ENCODE measurements at places on chromosomes 6 and 20. TPM values are rescaled to one million over a fixed set of nuclear protein-coding genes. Genes with fewer than 3 reads are reported as not detected.

DNA sequence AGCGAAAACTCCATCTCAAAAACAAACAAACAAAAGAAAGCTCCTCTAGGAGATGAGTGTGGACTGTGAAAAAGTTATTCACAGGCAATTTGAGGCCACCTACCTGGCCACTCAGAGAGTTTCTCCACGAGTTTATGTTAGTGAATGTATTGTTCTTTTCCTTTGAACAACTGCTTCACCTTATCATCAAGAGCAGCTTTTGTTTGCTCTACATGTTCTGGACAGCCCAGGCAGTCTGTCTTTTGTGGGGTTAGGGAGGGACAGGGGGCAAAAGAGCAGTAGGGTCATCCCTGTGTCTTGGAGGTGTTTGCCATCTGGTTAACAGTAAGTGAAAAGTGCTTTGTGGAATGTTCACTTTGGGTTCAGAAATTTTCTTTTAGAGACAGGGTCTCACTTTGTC, 8.0 kb downstream of the CASS4 start:
- DNase-seq, result no peak

- DNase-seq, result no peak
Measured at GRCh38 chr20:37343212-37343993, 2.5 kb upstream of the SRC start.

- DNase-seq, result no peak
Measured at GRCh38 chr6:4936681-4937041, 67.2 kb downstream of the RPP40 start.

DNA sequence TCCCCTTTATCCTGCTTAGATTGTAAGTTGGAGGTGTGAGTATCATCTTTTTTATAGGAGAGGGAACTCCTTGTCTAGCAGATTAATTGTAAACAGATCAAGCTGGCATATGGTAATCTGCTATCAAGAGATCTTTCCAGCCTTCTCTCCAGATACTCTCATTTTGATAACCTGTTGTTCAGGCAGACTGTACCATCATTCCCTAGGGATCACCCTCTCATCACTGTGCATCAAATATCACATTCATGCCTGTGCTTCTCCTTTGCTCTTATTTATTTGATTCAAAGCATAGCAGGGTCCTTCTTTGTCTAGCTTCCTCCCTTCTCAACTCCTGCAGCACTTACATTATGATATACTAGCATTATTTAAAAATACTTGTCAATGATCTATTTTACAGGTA, 73.8 kb downstream of the LRRC1 start:
- no peak for DNase-seq

- no peak for DNase-seq
Measured at GRCh38 chr6:11718463-11718862, 60.1 kb downstream of the ADTRP start.

- DNase-seq, result peak; percentile 7
Measured at GRCh38 chr6:74075323-74075722, 379.3 kb downstream of the CD109 start.

DNA sequence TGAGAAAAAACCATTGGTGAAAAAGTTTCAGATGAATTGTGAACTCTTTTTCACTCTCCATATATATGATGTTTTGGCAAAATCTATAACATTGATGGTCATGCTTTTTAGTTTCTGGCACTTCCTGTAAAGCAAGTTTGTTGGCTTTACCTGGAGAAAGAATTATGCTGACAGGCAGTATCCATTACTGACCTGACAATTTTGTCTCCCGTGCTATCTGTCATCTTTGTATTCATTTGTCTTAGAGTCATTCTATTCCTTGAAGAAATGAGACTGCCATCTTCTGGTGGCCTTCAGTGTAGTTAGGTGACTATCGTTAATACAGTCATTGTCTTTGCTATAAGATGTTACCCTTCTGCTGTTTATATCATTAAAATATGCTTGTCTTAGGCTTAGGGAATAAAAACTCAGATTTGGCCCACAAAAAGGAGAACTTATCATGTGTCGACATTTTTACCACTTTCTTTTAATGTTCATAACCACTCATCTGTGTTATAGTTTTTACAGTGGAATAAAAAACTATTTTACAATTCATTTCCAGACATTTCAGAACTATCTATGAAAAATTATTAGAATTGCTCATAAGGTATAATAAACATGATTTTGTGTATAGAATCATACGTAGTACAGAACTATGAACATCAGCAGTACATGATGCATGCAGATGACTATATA, 707.0 kb downstream of the EPM2A start:
- no peak for DNase-seq

DNA sequence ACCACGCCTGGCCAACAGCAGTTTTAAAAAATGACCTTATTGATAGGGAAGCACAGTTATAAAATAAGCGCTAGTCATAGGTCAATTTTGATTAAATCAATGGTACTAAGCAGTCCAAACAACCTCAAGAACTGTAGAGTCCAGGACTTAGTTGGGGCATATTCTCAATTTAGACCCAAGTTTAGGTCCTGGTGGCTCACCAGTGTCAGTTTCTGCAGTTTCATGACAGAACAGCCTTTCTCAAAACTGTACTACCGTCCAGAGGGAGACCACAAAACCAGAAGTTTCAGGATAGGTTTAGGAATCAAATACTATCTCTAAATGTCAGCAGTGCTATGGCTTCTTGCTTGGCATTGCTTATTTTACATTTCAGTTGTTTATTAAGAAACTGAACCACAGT, 39.1 kb downstream of the LHFPL5 start:
- no peak for DNase-seq

DNA sequence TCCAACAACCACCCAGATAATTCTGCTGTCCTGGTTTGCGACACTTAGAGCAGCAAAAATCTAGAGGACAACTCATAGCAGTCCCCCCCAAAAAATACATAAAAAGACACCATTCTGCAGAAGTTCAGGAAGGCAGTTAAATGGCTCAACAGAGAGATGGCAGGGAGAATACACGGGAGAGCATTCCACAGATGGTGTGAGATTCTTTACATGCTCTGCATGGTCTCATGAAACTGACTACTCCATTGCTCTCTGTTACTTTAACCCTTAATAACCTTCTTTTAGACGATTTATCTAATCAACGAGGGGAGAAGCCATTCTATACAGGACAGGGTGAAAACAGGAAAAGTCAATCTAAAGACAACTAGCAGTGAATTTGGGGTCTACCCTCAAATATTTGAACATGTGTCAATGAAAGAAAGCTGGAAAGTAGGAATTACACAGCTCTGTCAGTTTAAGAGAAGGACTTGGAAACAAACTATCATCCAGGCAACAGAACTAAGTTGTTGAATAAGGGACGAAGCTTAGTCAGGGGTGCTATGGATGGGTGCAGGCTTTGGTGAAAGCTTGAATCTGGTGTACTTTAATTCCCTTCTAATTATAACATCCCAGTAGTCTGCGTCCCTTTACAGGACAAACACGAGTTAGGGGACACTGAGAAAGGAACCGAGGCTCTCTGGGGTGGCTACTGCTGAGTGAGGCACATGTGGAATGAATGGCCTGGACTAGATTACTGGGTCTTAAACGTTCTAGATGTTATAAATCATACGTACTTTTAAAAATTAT, 5.1 kb downstream of the PERP start:
- DNase-seq, result no peak

DNA sequence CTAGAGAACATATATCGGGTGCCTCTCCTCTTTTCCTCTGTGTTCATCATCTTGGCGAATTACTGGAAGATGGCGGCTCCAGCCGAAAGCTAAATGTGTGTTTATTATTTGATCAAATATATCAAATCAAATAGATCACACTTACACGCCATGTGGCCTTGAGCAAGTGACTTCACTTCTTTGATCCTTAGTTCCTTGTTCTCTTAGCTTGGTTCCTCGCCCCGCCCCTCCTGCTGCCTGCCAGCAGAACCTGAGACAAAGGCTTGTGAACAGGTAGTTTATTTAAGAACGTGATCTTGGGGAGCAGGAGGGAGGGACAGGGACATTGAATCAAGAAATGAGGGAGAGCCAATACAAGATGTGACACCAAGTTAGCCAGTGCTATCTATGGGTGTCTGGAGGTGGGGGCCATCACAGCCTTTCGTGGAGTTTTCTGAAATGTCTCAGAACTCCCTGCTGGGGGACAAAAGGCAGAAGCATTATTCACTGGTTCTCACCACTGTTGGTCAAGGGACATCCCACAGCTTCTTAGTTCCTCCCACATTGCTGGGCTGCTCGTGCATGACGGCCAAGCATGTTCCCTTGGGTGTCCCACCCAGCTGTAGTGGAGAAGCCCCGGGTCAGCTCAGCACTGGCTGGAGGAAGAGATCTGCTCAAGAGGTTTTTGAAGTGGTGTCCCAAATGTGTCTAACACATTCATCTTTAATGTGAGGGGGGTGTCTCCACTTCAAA, 44.9 kb upstream of the RNF24 start:
- DNase-seq, result peak; percentile 73

GRCh38 chr6:170095273-170095981, 195.5 kb downstream of the DLL1 start:
- peak; percentile 11 for DNase-seq

DNA sequence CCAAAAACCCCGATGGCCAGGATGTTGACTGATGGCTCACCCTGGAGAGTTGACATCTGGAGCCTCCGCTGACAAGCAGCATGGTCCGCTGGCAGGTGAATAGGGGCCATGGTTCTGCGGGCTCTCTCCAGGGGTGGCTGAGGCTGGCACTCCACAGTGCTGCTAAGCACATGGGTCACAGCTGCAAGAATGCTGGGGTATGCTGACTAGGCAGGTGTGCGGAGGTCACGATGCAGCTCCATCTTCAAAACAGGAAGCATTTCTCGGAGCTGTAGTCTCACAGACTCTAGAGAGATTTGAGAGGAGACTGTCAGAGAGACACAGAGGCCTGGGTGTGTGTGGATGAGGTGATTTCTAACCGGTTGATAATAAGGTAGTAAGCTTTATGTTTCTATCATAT, 341.6 kb downstream of the NRN1 start:
- no peak for DNase-seq

- DNase-seq, result no peak
Measured at GRCh38 chr20:19706463-19706862, 51.6 kb upstream of the RIN2 start.

GRCh38 chr6:141212296-141212695, 920.4 kb upstream of the GJE1 start:
- no peak for DNase-seq

- no peak for DNase-seq
Measured at GRCh38 chr6:170365593-170365992, 59.0 kb downstream of the FAM120B start.

GRCh38 chr6:43311666-43312065, 3.0 kb upstream of the CRIP3 start:
- DNase-seq, result no peak

GRCh38 chr6:47066418-47066817, 24.3 kb upstream of the ADGRF1 start:
- no peak for DNase-seq

DNA sequence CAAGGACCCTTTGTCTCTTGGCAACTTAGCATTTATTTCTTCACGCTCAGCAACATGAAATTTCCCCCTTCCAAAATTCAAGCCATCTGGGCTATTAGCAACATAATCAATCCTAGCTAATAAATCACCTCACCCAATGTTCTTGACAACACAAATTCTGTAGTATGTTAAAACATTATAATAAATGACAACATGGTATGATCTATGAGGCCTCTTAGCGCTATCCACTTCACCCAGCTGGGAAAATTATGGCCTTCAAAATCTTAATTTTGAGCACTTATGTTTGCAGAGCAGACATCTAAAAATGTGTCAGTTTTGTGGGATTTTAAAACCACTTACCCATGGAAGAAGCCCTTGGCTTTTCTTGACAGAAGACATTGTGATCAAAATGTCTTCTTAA, 181.9 kb downstream of the HDGFL1 start:
- no peak for DNase-seq

DNA sequence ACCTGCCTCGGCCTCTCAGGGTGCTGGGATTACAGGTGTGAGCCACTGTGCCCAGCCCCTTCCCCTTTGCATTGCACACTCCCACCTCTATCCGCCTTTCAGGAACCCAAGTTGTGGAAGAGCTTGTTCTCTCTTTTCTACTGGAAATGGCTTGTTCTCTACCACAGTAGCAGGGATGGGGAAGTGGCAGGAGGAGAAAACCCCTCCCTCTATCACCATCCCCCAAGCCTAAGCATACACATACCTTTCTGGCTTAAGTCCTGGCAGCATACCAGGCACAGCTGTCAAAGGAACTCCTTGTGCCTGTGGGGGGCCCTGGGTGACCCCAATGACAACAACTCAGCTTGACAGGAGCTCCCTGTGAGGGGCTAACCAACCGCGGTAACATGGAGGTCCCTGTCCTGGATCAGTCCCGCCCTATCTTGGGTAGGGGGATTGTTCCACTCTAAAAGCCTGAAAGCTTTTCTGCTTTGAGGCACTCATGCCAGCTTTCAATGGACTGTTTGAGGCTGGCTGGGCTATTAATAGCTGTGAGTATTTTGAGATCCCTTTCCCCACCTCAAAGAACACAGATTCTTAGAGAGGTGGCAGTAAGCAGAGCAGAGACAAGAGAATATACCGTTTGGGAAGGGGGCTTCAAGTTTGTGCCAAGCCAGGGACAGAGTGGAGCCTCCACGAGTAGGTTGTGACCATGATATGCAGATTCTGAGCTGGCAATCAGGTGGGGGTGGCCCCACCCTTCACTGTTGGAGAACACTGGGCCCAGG, 2.3 kb downstream of the KLHDC3 start:
- DNase-seq, result no peak

DNA sequence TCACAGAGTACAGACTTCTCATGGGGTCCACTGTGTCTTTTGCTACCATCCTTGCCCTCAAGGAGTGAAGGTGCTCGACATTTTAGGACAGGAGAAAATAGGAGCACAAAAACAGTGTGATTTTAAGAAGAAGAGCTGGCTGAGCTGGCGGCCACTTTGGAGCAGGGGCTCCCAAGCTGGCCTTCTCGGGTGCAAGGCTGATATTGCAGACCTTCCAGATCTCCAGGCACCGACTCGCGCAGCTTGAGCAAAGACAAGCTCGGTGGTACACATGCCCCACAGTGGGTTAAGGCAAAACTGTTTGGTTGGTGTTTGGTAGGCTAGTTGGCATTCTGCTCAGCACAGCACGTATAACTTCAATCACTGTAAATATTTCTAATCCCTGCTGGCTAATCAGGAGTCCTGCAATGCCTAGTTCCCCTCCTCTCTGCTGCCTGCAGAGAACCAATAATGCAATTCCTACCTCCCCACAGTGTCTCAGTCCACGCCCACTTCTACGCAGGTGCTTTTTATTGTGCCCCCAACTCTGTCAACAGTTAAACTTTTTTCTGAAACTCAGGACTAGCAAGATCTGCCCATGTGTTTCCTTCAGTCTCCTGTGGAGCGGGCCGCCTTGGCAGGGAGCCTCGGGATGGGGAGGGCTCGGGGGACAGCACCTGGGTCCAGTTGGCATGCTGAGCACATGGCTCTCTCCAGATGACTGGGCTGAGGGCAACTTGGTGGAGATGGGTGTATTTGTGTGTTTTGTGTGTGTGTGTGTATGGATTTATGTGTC, 12.7 kb upstream of the SMOC2 start:
- no peak for DNase-seq

GRCh38 chr6:157013649-157014304, 236.6 kb downstream of the ARID1B start:
- DNase-seq, result no peak

GRCh38 chr6:73823046-73823735, 127.2 kb downstream of the CD109 start:
- DNase-seq, result no peak

GRCh38 chr6:32406857-32407256, at the start of gene BTNL2:
Gene BTNL2, minus strand, starts transcription at chr6:32407181. Its CDS starts 58 bp downstream, at chr6:32407123.
- DNase-seq, result no peak

TPX2 gene
- not detected for total RNA-seq

C6orf141 gene
- total RNA-seq, result 20.8 TPM

IER3 gene
- total RNA-seq, result 60.3 TPM

RSPH9 gene
- total RNA-seq, result not detected

TMEM151B gene
- under 0.01 TPM for total RNA-seq

LPIN3 gene
- 50.1 TPM for total RNA-seq

OXT gene
- not detected for total RNA-seq

NKAIN4 gene
- total RNA-seq, result not detected

MCCD1 gene
- not detected for total RNA-seq
